ENCODE measurements at places on chromosomes 12 and 14. TPM values are rescaled to one million over a fixed set of nuclear protein-coding genes. Genes with fewer than 3 reads are reported as not detected.

- no peak for DNase-seq
Observed at GRCh38 chr12:48032597-48032996, 28.3 kb upstream of the COL2A1 start.

GRCh38 chr12:93139028-93139665, 210.1 kb upstream of the EEA1 start:
- no peak for DNase-seq

- no peak for DNase-seq
Observed at GRCh38 chr14:82855912-82856391, 1322.3 kb upstream of the SEL1L start.

- DNase-seq, result no peak
Observed at GRCh38 chr14:93778453-93778852, 9.8 kb downstream of the PRIMA1 start.

PTCSC3 gene
- total RNA-seq, result not detected

DNA sequence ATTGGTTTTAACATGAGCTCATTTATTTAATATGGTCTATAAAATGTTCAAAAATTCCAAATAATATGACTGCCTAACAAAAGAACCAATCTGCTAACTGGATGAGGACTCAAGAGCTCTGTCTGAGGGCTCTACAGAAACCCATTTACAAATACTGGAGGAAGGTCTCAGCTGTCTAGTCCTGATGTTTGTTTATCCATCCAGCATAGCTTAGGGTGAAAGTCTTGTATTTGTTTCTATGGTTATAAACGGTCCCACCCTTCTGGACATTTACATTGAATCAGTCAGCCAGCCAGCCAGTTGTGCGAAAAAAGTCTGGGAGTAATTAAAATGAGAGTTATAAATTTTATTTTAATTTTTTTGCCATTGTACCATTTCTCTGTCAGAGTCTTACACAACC, 220.7 kb downstream of the BMP4 start:
- DNase-seq, result no peak

DNA sequence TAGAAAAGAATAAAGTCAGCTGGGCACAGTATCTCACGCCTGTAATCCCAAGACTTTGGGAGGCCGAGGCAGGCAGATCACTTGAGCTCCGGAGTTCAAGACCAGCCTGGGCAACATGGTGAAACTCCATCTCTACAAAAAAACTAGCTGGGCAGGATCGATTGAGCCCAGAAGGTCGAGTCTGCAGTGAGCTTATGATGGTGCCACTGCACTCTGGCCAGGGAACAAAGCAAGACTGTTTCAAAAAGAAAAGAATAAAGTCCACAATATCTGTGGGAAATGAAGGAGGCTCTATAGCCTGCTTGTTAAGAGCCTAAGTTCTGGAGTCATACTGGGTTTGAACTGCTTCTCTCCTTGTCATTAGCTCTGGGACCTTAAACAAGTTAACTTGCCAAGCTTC, 7.9 kb downstream of the MAPK1IP1L start:
- no peak for DNase-seq

DNA sequence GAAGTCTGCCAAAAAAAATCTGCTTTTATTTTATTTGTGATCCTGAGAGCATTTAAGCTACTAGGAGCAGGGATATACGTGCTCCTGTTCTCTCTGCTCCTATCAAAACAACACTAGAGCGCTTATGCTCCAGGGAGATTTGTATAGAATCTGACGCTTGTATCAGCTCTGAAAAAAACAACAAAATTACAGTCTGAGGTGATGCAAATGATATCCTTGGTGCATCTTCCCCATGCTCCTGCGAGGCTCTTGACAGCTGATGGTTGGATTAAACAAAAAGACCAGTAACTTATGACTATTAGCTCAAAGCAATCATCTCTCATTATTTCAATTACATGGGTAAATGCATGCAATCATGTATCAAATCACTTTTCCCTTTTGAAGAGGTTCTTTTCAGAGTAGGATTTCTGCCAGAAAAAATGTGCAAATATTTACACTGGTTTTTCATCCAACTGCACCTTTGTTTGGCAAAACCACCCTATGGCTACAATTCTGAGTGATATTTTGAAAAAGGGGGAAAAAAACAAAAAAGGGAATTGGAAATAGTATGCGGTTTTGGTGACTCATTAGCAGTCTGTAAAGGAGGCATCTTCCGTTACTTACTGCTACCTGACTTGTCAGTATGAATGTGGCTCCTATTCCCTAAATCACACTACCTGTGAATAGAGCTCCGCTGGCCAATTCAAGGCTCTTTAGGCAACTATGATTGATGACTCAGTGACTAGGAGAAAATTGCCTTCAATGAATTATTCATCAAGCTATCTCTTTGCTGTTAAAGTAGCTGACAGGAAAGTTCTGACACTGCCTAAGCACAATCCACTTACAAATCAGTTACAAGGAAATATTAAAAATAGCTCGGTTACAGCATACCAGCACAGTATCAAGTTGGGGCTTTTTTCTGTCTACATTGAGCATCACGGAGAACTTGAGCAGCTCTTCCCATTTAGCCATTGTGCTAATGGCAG, 450.0 kb downstream of the FOXG1 start:
- no peak for DNase-seq

GRCh38 chr14:68975667-68976066, 3.4 kb downstream of the ACTN1 start:
- DNase-seq, result no peak

ERP27 gene
- 5.0 TPM for total RNA-seq

- no peak for DNase-seq
Observed at GRCh38 chr12:78208092-78208491, 377.4 kb downstream of the NAV3 start.

DNA sequence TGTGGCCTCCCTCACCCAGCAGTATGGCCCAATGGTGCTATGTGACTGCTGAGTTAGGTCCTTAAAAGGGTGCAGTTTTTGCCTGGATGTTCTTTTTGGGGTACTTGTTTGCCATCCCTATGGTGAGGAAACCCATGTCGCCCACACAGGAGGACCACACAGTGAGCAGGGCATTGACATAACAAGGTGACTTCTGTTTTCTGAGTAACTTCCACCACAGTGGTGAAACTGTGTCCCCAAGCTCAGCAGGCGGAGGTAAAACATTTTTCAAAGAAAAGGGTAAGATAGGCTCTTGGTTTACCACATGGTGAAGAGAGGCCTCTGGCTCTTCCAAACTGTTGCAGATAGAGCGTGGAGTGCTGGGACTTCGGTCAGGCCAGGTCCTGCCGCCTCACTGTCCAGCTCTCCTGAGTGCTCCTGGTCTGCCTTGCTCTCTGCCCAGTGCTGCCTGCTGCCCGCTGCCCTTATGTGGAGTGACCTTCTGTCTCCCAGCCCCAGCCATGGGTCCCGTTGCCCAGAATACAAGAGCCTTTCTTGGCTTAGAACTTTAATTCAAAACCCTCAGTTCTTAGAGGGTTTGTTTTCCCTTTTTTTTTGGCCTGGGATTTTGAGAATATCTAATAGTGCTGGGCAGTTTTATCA, 54.0 kb downstream of the TRAF3 start:
- no peak for DNase-seq

DNA sequence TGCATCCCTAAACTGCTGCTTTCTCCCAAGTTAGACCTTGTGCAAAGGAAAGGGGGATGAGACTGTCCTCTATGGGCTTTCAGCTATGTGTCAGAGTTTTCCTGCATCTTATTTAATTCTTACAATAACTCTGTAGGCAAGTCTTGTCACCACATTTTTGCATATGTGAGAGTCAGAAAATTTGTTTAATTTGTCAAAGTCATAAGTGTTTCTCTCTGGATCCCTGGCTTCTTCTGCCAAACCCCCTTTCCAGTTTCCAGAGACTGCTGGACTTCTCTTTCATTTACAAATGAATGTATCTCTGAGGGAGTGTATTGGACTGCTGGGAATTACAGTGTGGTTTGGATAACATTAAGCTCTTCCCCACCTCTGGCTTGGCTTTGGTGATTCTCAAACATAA, 877.6 kb upstream of the SEL1L start:
- DNase-seq, result no peak

All from activated naive CD4-positive, alpha-beta T cell treated with anti-CD3 and anti-CD28 coated beads, Interleukin-2, amount 50 U/mL, for 72 hours (primary cell).